ENCODE measurements at places on chromosomes 4 and X.

- no peak for DNase-seq
These were observed 11.6 kb upstream of the MAGEB17 start for GRCh38 chrX:16155581-16156096.

DNA sequence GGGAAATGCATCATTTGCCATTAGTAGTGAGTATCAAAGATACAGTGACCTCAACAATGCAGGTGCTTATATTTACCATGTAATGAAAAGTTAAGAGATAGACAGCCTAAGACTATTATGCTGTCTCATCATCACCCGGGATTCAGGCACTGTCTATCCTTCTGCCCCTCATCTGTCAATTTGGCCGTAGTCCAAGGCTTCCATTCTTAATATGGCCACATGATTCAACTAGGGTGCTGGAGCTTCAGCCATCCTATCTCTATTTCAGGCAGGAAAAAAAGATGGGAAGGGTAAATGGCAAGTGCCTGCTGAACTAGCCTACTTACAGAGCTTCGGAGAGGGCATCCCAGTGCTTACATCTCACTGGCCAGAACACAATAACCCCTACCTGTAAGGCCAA, 196.7 kb upstream of the LNX1 start:
- no peak for DNase-seq

- no peak for DNase-seq
These were observed 144.4 kb downstream of the AMMECR1 start for GRCh38 chrX:110173192-110174175.

DNA sequence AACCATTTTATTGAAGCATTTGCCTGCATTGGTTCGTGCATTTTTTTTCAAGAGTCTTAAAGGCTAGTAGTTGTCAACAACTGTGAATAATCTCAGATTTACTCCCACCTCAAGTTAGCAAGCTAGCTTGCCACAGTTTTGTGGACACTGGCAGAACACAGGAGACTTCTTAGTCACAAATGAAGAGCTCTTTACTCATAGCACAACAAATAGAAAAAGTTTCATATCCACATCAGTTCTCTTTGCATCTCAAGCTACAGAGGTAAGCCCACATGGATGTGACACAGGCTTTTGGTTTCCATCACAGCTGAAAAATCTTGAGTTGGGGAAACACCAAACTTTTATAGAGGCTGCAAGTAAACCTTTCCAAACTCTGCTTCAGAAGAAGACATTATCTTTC, 2315.7 kb upstream of the TENM3 start:
- no peak for DNase-seq

GRCh38 chr4:40228497-40229365, 31.9 kb downstream of the RHOH start:
- no peak for DNase-seq

- DNase-seq = no peak
These were observed 85.0 kb downstream of the RCHY1 start for GRCh38 chr4:75429208-75429607.

DNA sequence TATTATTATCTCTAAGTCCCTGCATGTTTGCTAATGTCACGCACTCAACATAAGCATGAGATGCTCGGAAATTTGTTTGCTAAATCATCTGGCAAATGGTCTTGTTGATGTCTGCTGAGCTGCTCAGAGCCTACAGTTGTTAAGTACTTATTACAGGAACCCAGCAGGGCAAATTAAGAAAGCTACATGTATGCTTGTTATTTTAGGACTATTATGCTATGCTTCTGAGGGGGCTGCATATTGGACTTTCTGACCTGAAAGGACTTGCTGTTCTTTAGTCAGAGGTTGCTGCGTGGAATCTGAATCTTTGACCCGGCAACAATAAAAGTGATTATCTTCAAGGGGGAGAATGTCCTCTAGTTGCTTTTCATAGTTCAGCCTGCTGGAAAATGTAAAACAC, 36.3 kb upstream of the TENM3 start:
- no peak for DNase-seq

- DNase-seq = no peak
These were observed 123.2 kb downstream of the ELOVL6 start for GRCh38 chr4:110075083-110075738.

DNA sequence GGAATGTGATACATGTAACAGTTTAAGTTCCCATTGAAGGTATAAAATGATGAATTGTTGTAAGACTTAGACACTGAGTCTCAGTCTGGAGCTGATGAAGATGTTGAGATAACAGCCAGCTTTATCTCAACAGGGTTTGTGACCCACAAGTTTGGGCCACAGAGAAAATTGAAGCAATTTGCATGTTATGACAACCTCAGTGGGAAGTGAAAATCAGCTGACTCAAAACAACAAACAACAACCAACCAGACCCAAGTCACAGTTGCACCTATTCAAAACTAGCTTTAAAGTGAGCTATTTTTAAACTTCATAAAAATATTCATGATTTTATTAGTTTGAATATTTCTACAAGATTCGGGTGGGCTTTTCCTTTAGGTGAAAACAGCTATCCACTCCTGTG, 8.0 kb downstream of the SFRP2 start:
- no peak for DNase-seq

- no peak for DNase-seq
These were observed 2.7 kb downstream of the KLF3 start for GRCh38 chr4:38666766-38667084.

GRCh38 chrX:9905288-9905687, 61.9 kb upstream of the CLDN34 start:
- DNase-seq = no peak

GRCh38 chr4:175456131-175456530, 355.9 kb downstream of the GPM6A start:
- no peak for DNase-seq

GRCh38 chrX:115060013-115060412, 42.6 kb upstream of the IL13RA2 start:
- DNase-seq = no peak

DNA sequence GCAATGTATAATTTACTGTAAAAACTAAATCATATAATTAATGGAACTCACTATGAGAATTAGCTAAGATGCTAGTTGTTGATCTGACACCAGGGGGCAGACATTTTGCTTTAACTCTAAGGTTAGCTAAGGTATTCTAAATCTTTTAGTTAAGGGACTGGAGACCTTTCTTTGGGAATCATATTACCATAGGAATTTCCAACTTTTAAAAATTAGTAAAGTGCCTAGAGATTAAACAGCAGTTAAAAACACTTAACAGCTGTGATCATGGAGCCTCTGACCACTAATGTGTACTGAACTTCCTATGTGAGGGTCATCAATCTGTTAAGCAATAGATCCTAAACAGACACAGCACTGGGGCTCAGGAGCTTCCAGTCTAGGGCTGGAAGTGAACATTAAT, 226.6 kb downstream of the NSUN7 start:
- no peak for DNase-seq

DNA sequence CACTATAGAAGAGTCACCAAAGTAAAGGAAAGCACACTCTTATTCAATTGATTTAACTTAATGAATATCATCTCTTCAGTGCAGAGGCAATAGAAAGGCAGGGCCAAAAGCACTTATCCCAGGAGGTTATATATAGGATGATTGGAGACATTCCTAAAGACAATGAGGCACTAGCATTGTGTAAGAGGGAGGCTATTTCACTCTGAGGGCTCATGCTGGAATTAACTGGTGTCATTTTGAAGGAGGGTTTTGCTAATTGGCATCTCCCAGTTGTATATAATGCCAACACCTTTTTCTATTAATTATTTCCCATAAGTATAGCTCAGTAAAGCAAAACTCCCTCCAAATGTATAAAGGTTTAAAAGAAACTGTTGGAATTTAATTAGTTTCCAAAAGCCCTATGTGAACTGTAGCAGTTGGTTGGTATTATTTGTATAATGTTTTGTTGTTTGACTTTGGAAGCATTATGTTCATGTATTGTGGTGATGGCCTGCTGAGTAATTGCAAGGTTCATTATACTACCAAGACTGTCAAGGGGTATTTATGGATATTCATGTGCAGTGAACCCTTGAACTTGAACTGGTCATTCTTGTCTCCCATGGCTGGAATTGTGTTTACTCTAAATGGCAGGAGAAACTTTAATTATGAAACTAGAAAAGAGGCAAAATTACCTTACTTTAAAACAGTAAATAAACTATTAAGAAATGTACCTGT, 270.3 kb downstream of the BMPR1B start:
- DNase-seq = no peak

All from stimulated activated CD4-positive, alpha-beta T cell treated with anti-CD3 and anti-CD28 coated beads, Interleukin-2, amount 100 ng/mL, for 24 hours (primary cell).